ENCODE measurements at places on chromosomes 5 and 9.

DNA sequence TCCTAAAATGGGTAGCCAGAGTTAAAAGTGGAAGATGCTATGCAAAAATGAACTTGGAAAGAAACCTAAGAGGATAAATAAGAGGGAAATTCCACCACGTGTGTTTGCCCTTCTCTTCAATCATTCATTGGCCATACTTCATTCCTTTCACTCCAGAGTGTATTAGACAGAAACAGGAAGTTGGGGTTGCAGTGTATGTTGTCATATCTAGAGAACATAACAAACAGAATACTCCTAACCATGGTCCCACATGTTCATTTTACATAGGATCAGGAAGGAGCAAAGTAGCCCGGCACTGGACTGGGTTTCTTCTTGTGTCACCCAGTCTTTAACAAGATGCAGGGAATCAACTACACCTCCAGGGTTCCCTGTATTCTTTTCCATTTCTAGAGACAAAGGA lies 7.6 kb upstream of the GPBP1 start:
- no peak for DNase-seq

GRCh38 chr5:96157077-96157780 lies 195.6 kb upstream of the ELL2 start:
- DNase-seq, result no peak

- no peak for DNase-seq
Observed at GRCh38 chr5:125311743-125312142, 565.3 kb upstream of the ZNF608 start.

GRCh38 chr5:4180703-4181102 lies 585.1 kb downstream of the IRX1 start:
- DNase-seq, result no peak

- DNase-seq, result no peak
Observed at GRCh38 chr5:179180061-179180610, 120.0 kb downstream of the ZNF354C start.

DNA sequence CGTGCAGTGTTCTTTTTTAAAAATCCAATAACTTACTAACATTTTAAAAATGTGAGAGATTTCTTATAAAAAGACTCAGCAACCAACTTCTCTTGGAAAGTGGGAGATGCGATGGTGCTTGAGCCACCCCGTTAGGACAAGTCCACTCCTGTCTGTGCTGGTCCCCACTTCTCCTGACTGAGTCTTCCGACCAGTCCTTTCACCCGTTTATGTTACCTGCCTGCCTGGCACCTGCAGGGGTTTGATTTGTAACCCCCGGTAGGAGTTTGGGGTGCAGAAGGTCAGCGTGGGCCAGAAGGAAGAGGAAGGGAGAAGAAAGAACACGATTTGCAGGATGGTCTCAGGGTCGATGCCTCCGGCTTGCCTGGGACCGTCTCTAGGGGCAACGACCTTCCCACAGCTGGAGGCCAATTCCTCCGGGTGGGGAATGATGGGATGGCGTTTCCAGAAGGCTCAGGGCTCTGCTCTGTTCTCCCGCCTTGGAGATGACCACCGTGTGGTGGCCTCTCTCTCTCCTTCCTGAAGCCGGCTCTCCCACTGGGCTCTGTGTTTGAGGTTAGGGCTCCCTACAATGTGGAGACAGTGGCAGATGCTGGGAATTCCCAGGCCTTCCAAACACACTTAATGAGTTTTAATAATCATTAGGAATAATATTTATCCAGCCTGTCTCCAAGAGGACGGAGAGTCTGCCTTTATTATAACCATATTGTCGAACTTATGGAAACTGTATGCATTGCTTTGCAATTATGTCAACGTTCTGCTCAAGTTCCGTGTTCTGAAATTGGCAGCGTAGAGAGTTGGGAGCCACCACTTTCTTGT lies 14.8 kb downstream of the COL27A1 start:
- no peak for DNase-seq

DNA sequence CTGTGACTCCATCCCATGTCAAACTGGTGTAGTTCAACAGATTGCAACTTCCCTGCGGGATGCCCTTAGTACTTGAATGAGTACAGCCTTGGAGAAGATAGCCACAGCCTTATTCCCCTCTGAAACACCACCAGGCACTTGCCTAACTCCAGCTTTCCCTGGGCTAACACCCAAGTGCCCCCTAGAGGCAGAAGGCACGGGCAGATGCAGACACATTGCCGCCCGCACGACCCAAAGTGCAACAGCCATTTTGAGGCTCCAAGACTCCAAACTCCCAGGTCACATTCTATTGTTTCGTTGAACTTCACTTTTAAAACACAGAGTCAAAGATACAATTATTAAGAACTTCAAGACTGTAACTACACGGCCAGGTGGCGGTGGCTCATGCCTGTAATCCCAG lies 163.6 kb upstream of the CDH6 start:
- no peak for DNase-seq

- no peak for DNase-seq
Observed at GRCh38 chr9:96130970-96131369, 171.0 kb downstream of the HSD17B3 start.

DNA sequence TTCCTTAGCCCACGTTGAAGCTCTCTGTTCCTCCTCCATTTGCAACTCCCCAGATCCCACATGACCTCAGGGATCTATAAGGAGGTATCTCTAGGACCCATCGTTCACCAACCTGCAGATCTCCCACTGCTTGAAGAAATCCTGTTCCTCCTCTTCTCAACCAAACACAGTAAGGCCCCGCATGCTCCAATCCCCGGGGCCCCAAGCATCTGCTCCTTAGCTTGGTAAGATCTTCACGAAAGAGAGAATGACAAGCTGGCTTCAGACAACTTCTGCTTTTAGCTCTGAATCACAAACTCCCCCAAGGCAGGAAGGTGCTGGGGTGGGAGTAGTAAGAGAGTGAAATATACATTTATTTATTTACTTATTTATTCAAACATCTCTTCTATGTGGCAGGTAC lies 33.0 kb upstream of the ARHGAP26 start:
- DNase-seq, result no peak

DNA sequence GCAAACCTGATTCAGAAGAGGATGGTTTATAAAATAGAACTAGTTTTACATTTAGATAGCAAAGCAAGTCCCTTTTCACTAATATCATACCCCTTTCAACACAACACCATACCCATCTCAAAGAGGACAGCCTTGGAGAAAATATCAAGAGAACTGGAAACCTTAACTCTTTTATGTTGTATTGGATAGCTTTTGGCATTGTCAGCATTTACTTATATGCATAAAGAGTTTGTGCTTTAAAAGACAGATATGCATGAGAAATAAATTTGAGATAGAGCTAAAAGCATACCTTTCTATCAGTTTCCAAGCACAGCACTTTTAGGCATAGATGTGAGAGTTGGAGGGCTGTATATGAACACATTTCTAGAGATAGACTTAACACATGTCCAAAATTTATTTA lies 799.3 kb upstream of the ACO1 start:
- no peak for DNase-seq

DNA sequence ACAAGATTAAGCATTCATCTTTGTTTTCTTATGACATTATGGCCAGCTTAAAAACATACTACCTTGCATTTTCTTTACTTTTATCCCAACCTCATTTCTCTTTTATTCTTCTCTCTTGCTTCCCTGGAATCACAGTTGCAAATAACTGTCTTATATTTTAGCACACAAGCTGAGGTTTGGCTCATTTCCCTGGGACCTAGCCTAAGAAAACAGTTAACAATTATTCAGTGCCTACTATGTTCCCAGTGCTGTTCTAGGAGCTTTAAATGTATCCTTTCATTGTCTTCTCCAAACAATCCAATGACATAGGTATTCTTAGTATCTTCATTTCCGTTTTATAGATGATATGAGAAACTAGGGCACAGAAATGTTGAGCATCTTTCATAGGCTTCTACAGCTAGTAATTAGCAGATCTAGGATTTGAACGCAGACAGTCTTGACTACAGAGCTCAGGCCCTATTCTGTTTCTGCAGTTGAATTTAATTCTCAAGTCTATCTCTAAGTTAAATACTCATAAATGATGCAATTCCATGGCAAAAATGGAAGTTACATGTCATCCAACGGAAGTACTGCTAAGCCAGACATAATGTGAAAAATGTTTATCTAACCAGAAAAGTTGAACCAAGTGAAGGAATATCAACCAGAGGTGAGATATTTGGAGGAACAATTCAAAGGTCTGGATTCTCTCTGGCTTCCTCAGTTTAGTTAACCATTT lies 52.3 kb upstream of the MTAP start:
- no peak for DNase-seq

- no peak for DNase-seq
Observed at GRCh38 chr9:33222031-33222430, 17.9 kb upstream of the SPINK4 start.

- DNase-seq, result no peak
Observed at GRCh38 chr5:35220967-35221366, 9.3 kb downstream of the PRLR start.

GRCh38 chr9:136194540-136194939 lies 10.4 kb downstream of the LHX3 start:
- no peak for DNase-seq

DNA sequence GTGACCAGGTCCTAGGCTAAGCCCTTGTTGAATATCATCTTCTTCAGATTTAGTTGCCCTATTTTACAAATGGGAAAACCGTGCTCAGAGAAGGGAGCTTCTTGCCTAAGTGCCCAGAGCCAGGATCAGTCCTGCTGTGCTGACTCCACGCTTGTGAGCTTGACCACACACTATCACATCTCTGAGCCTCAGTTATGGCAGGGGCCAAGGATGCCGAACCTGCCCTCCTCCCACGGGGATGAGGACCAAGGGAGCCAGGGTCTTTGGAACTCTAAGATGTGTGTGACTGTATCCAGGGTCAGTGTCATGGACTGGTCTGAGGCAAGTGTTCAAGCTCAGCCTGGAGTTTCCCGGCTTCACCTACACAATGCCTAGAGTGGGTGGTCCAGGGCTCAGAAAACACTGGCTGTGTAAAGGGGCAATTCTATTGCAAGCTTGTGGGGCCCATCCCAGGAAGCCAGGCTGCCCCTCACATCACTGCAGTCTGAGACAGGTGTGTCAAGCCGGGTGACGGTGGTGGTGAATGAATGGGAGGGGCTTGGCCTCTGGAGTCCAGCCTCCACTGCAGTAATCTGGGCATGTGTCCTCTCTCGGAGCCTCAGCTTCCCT lies 235.7 kb downstream of the PBX3 start:
- no peak for DNase-seq

Measured in stimulated activated CD8-positive, alpha-beta memory T cell treated with anti-CD3 and anti-CD28 coated beads, Interleukin-4, amount 100 ng/mL, for 1 hour (primary cell).